Skin of body (tissue), 3 donors: ENCODE measurements at places on chromosomes 3 and 15.

GRCh38 chr3:104106276-104106675, 1260.4 kb upstream of the ALCAM start:
- DNase-seq: no peak

GRCh38 chr3:20480786-20481365, 294.9 kb upstream of the SGO1 start:
- DNase-seq: peak; percentile 32

DNA sequence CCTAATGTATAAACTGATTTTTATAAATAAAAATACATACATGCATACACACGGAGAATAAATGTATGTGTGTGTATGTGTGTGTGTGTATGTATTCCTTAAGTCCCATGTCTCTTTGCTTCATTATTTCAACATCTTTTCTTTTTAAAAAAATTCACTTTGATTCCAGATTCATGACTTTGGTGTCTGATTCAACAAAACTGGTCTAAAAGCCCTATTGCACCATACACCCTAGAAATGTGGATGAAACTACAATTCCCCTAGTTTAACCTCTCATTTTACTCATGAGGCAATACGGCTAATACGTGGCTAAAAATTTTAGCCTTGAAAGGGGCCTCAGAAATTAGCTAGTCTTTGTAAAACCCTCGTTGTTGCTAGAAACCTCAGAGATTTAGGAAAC, 228.1 kb downstream of the ADAMTS9 start:
- no peak for DNase-seq

- no peak for DNase-seq
Measured at GRCh38 chr15:61974118-61974517, 86.1 kb downstream of the VPS13C start.

GRCh38 chr3:165502707-165503106, 306.5 kb upstream of the SLITRK3 start:
- DNase-seq: no peak

DNA sequence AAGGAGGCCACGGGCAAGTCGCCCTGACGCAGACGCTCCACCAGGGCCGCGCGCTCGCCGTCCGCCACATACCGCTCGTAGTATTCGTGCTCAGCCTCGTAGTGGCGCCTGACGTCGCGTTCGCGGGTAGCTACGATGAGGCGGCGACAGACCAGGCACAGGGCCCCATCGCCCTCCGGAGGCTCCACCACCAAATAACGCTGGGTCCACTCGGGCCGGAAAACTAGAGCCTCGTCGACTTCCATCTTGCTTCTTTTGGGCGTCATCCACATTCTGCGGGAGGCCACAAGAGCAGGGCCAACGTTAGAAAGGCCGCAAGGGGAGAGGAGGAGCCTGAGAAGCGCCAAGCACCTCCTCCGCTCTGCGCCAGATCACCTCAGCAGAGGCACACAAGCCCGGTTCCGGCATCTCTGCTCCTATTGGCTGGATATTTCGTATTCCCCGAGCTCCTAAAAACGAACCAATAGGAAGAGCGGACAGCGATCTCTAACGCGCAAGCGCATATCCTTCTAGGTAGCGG, at the start of gene EPM2AIP1:
EPM2AIP1 (minus strand) TSS at position 326 of the 520 bp plus-strand sequence; CDS start at position 272, 54 bp downstream.
- no peak for DNase-seq

DNA sequence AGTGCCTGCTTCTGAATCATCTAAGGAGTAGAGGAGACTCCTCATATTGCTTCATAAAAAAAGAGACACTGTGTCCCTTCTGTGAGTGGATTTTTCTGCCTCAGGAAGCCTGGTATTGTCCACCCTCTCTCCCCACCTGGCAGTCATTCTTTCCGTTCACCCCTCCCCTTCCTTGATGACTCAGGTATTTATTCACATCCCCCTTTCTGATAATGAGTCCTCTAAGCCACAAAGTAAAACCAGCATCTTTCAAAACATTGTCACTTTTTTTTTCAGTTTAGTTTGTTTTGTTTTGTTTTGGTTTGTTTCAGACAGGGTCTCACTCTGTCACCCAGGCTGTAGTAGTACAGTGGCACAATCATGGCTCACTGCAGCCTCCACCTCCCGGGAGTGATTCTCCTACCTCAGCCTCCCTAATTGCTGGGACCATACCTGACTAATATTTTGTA, 65.2 kb upstream of the UBE2E1 start:
- no peak for DNase-seq

DNA sequence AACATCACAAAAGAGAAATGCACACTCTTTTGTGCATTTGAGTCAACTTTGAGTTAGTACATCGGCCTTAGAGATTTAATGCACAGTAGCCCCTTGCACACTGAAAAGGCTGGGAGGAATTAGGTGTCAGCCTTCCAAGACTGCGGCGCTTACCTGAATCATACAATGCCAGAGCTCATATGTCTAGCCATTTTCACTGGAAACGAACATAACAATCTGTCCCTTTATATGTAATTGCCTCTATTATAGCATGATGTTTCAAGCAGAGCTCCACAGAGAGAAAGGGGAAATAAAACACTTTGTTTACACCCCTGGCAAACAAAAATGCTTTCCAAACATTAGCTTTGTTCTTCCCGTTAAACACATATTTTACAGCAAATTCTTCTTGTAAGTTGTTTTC, 315.7 kb upstream of the SLCO3A1 start:
- DNase-seq: no peak

DNA sequence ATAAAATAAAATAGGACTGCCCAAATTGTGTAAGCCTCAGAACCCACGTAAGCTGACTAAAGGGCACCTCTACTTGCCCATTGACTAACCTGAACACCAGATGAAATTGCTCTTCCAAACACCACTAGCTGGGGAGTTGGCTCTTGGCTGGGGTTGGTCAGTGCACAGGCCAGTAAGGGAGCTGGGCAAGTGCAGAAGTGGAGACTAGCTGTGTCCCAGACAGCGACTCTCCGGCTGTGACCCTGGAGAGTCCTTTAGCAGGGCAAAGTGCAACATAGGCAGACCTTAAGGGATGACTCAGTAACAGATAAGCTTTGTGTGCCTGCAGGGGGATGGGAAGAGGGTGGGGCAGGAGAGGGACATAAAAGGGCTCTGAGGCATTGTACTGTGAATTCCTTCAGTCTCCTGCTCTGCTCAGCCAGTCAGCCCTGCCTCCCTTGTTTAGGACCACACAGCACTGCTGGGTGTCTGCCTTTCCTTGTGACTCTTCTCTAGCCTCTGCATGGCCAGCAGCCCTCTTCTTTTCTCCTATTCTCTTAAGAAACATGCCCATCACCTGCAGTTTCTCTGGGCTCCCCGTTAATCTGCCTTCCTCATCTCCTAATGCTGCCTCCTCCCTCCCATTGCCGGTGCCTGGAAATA, 13.2 kb downstream of the NR1I2 start:
- DNase-seq: no peak

GRCh38 chr15:75736256-75736655, 23.6 kb upstream of the CSPG4 start:
- DNase-seq: no peak

DNA sequence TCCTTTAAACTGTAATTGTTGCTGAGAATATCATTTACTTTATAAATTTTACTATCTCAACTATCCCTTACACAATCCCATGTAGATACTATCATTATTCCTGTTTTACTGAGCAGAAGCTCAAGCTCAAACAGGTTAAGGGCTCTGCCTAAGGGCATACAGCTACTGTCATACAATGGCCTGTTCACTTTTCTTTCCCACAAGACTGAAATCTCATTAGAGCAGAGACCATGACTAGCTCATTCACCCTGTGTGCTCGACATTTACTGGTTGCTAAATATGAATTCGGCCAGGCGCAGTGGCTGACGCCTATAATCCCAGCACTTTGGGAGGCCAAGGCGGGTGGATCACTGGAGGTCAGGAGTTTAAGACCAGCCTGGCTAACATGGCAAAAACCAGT, 1.6 kb upstream of the MESP2 start:
- DNase-seq: no peak

GRCh38 chr15:54424171-54424570, 445.9 kb downstream of the UNC13C start:
- no peak for DNase-seq

DNA sequence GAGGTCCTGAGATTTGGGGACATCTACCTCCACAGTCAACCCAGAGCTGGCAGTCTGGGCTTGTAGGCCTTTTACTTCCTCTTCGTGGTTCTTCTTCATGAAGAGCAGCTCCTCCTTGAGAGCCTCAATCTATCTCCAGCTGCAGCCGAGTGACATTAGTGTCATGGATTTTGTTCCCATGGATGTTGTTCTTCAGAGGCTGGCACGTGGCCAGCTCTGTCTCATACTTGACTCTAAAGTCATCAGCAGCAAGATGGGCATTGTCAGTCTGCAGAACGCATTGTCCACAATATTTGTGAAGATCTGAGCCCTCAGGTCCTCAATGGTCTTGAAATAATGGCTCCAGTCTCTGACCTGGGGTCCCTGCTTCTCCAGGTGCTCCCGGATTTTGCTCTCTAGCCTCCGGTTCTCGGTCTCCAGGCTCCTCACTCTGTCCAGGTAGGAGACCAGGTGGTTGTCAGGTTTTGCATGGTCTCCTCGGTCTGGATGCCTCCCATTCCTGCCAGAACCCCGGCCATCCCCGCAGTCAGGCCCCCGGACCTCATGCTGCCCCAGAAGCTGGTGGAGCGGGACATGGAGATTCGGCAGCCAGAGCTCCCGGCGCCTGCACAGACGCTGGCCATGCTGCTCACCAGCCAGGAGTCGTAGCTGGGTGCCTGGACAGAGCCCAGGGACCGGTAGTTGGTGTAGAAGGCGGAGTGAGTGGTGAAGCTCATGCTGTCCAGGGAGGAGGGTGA, 3.4 kb upstream of the CCNL1 start:
- DNase-seq: no peak

GRCh38 chr3:108806316-108806715, 16.3 kb upstream of the TRAT1 start:
- DNase-seq: no peak

GRCh38 chr3:27596334-27596841, 112.2 kb upstream of the SLC4A7 start:
- no peak for DNase-seq

- no peak for DNase-seq
Measured at GRCh38 chr3:4409415-4409814, 57.7 kb downstream of the SUMF1 start.

DNA sequence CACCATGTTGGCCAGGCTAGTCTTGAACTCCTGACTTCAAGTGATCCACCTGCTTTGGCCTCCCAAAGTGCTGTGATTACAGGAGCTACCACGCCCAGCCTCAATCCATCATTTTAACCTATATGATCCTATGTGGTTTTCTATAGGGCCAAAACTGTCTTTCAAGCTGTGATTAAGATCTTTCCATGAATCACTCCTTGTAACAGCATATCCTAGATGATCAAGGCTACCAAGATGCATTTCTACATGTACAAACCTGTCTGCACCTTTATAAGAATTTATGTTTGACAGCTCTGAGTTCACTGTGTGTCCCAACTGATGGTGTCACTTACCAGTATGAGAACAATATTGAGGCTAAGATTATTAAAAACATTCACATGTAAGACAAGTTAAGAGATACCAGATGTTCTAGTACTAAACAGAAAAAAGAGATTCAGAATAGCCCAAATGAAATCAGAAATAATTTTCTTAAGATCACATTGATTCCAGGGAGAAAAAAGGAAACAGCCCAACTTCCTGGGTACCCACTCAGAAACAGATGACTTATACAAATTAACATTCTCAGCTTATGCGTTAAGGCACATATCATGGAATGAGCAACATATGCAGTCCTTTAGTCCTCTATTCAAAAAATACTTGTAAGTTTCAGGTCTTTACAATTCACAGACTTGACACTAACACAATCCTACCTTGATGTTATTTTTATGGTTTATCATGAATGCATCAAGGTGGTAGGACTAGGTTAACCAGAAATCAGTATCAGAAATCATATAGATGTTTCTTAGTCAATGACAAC, 24.8 kb upstream of the PPIB start:
- DNase-seq: no peak

- no peak for DNase-seq
Measured at GRCh38 chr15:92149465-92149864, 244.2 kb upstream of the ST8SIA2 start.

- DNase-seq: no peak
Measured at GRCh38 chr3:24538891-24539290, 44.2 kb upstream of the THRB start.

DNA sequence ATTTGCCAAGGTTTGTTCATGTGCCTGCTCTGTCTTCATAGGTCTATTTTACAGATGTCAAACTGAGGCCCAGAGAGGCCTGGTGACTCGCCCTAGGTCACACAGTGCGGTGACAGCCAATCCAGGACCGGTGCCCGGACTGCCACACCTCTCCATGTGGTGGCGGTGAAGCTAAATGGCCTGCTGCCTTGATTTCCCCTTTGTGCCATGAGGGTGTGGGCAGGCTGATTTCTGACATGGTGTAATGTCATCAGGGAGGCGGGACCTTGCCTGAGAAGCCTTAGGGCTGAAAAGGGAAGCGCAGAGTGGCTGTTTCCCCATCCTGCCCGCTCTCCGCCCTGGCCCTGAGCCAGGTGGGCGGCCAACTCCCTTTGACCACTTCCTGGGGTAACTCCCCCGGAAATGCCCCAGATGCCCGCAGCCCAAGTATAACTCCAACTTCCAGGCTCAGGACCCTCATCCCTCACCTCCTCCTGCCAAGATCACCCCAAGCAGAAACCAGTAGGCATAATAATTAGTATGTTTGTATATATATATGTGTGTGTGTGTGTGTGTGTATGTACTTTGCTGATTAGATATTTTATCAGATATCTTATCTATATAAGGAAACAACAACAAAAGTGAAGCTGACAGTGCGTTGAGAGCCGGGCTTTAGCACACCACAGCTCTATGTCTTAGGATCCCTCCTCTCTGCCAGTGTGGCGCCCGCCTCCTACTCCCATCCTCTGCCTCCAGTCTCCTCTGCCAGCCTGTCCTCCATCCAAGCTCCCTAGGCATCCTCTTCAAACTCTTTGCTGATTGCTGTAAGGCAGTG, 63.9 kb downstream of the IQSEC1 start:
- no peak for DNase-seq

DNA sequence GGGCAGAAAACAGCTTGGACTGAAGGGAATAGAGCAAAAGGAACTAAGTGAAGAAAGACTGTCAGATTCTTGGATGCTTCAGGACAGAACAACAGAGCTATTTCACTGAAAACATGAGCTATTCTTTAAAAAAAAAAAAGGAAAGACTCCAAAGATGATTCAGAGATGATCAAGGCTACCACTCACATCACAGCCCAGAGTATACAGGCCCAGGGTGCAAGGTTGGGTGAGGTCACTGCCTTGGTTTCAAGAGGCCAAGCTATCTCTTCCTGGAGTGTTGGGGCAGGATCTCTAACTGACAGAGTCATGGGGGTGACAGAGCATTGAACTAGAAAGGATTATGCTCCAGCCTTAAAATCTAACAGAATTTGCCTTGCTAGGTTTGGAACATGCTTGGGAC, 118.1 kb downstream of the AGBL1 start:
- DNase-seq: no peak

GRCh38 chr15:91122296-91122695, 22.2 kb downstream of the SV2B start:
- no peak for DNase-seq
